Left ventricle myocardium inferior (tissue), 1 donor: ENCODE measurements at places on chromosomes 6 and 20. TPM values are rescaled to one million over a fixed set of nuclear protein-coding genes. Genes with fewer than 3 reads are reported as not detected.

DNA sequence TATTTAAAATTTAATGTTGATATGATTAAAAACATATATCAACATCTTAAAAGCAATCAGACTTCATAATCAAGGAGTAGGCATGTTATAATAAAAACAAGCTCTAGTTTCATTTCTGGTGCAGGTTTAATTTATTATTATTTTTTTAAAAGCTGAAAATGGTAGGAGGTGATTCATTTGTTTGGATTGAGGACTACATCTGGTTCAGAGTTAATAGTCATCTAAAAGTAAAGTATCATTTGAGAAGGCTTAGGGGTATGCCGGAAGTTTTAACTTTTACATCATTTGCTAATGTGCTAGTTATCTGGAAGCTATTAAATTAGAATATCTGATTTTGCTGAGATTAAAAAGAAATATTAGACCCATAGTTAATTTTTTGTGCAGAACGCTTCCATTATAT lies 169.5 kb upstream of the LAMA2 start:
- no peak for DNase-seq

The NOX3 gene
- not detected for total RNA-seq

The SLC13A3 gene
- total RNA-seq, result 0.30 TPM

The MAS1 gene
- total RNA-seq, result not detected

GRCh38 chr6:11381801-11382513 lies 149.5 kb upstream of the NEDD9 start:
- DNase-seq, result no peak

The CUL9 gene
- total RNA-seq, result 14.7 TPM
